ENCODE measurements at places on chromosomes 4 and X. TPM values are rescaled to one million over a fixed set of nuclear protein-coding genes. Genes with fewer than 3 reads are reported as not detected.

DNA sequence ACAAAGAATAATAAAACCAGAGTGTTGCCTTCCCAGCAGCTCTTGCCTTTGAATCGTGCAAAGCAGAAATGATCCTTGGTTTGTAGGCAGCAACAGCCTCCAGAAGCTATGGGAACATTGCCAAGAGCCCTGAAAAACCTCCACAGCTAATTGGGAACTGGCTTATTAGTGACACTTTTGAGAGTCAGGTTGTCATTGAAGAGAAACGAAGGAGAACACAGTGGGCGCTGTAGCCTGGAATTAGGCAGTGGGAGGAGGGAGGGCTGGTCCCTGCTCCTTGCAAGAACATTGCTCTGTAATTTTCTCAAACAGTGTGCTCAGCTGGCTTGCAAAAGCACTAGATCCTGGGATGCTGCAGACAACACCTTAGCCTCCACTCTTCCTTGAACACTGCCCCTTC is 331.5 kb upstream of the EMCN start:
- no peak for DNase-seq

DNA sequence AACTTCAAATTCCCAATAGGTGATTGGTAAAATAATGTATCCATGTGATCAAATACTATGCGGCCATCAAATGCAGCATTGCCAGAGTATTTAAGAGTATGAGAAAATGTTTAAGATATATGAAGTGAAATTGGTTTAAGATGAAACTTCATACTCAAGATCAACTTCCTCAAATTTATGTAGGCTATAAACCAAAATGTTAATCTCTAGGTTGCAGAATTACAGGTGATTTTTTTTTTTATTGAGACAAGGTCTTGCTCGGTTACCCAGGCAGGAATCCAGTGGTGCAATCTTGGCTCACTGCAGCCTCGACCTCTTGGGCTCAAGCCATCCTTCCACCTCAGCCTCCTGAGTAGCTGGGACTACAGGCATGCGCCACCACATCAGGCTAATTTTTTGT is 25.3 kb downstream of the ACSL4 start:
- DNase-seq: no peak

DNA sequence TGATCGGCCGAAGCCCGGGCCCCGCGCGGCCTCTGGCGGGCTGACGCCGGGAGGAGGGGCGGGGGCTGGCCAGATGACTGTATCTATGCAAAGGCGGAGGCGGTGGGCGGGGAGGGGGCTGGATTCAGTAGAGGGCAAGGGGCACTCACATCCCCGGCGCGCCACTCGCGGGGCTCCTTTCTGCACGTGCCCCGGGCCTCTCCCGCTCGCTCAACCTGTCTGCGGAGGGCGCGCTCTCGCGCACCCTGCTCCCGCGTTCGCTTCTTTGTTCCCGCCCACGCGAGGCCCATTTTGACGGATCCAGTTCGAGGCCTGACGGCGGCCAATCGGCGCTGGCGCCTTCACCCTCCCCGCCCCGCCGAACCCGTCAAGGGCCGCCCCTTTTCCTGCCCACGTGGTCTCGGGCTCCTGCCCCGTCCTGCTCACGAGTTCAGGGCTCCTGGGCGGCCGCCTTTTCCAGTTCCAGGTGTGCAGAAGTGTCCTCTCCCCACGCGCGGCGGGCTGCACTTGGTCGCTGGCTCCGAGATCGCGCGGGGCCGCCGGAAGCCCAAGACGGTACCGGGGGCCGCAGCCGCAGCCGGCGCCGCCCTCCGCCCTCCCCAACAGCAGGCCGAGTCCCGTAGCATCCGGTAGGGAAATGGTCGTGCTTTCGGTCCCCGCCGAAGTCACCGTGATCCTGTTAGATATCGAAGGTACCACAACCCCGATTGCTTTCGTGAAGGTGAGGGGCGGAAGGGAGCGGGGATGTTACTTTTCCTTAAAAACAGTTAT is at the start of the genes ENOPH1 and HNRNPDL:
TSS of gene ENOPH1 (plus strand) at position 398 of the 771 bp plus-strand sequence. CDS start at position 638, 240 bp downstream.
TSS of gene HNRNPDL (minus strand) at position 270 of the 771 bp plus-strand sequence. CDS start 772 bp downstream, outside the sequence.
- DNase-seq: peak; percentile 84

DNA sequence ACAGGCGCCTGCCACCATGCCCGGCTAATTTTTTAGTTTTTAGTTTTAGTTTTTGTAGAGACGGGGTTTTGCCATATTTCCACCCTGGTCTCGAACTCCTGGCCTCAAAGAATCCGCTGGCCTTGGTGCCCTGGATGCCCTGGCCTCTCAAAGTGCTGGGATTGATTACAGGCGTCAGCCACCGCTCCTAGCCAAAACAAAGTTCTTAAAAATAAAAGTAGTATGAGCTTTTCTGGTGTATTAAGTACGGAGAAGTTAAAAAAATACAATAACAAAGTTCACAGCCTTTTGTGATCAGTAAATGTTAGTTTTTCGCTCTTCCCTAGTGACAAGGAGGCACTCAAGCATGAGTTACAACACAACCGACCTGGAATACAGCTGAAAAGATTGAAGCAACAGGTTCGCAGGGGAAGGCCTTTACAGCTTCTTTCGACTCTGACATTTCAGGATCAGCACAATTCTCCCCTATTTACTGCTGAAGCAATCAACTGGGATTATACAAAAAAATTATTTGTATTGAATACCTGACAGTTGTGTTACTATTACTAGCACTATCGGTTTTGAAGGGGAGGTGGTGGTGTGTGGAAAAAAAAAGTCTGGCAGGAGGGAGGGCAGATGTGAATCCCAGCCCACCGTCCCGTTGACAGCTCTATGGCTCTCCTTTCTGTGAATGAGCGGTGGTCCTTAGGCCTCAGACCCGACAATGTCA is 893 bp upstream of the METAP1 start:
- DNase-seq: no peak

DNA sequence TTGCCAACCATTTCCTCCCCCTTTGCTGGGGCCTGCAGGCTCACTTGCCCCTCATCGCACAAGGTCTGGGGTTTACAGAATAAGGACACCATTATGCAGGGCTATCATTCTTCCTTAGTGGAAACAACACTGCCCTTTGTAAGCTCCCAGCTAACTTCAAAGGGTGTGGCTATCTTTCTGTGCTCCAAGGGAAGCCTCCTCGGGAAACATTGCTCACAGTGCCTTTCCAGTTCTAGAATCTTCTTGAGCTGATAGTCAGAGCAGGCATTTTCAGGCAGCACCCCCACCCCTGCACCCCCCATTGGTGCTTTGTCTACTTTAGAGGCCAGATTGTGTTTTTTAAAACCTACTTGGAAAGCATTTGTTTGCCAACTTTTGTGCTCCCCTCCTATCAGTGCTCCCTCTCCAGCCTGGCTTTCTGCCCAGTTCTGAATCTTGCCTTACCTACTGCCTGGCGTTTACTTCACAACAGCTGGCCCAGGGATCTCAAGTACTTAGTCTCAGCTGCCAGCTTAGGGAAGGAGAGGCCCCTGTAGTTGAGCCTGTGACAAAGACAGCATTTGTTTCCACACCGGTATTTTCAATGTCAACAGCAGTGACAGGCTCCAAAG is 53.5 kb downstream of the PLAC1 start:
- no peak for DNase-seq

- DNase-seq: no peak
Observed at GRCh38 chr4:184729946-184730345, 4.0 kb downstream of the CENPU start.

- DNase-seq: no peak
Observed at GRCh38 chr4:71296945-71297344, 41.9 kb upstream of the SLC4A4 start.

DNA sequence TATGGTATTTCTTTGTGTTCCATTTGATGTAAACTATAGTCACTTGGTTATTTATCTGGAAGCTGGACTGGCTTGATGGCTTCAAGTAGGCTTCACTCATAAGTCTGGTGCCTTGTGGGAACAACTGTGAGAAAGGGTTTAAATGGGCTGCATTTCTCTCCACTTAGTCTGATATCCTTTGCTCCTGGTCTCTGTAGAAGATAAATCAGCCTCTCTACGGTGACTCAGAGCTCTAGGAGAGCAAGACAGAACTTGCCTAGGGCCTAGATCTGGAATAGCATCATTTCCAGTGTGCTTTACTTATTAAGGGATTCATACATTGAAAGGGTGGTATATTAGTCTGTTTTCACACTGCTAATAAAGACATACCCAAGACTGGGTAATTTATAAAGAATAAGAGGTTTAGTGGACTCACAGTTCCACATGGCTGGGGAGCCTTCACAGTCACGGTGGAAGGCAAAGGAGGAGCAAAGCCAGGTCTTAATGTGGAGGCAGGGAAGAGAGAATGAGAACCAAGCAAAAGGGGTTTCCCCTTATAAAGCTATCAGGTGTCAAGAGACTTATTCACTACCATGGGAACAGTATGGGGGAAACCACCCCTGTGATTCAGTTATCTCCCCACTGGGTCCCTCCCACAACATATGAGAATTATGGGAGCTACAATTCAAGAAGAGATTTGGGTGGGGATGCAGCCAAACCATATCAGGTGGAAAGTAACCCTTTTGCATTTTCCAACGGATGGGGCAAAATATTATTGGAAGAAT is 1746.4 kb upstream of the PCDH7 start:
- DNase-seq: no peak

DNA sequence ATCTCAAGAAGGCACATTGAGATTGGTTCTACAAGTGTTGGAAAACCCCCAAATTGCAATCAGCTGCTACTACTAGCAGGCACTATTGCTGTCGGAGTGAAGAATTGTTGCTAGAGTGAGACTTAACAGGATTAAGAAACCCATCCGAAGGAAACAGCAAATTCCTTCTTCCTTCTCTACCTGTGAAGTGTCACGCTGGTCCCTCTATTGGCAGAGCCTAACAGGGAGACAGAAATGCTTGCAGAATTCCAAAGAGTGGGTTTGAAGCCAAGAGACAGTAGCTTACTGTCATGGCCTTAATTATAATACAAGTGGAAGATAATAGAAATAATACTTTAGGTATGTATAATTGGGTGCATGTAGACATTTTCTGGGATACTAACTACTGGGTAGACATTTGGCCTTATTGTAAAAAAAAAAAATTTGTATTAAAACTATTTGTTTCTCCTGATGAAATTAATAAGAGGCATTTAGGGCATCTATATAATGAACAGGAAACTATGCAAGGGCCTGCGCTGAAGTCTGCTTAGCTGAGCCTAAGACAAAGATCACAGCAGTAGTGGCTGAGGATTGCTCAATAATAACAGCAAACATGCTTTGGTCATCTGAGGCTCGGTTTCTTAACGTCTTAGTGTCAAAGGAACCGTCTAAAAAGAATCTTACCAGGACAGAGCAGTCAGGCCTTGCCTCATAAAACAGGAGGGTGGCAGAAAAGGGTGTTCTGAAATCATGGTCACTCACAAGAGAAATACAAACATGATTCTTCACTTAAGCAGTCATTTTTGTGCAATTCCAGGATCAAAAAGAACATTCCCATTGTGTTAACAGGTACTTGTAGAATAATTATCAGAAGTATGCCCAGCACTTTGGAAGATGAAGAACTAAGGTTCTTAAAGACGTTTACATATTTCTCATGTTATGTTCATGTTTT is 40.8 kb downstream of the FAM241A start:
- no peak for DNase-seq

- no peak for DNase-seq
Observed at GRCh38 chrX:148412006-148412405, 88.4 kb upstream of the AFF2 start.

GRCh38 chr4:154634058-154634457 is 21.6 kb upstream of the FGG start:
- DNase-seq: no peak

- no peak for DNase-seq
Observed at GRCh38 chr4:154349829-154350228, 141.8 kb downstream of the DCHS2 start.

DNA sequence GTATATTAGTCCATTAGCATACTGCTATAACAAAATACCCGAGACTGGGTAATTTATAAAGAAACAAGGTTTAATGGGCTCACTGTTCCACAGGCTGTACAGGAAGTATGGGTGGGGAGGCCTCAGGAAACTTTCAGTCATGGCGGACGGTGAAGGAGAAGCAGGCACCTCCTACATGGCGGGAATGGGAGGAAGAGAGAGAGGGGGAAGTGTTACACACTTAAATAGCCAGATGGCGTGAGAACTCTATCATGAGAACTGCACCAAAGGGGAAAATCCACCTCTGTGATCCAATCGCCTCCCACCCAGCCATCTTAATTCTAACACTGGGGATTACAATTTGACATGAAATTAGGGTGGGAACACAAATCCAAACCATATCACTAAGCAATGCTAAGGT is 98.9 kb upstream of the SH3RF1 start:
- no peak for DNase-seq

- no peak for DNase-seq
Observed at GRCh38 chrX:6667048-6667768, 132.3 kb upstream of the VCX3A start.

DNA sequence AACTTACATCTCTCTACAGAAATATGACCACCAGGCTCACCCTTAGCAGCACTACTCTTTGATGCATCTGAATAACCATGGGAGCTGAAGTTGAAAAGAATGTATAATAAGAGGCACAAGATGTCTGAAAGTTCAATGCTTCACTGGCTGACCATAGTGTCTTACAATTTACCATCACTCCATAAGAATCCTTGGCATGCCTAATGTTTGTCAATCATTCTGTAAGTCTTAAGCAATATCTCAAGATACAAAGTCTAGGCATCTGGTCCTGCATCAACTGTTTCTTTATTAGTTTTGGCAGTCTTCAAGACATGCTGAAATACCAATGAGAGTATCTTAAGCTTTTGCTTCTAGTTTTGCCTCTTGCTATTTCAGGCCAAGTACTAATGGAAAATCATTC is 755.5 kb downstream of the STIM2 start:
- no peak for DNase-seq

The FGF5 gene
- polyA plus RNA-seq: 1.3 TPM

GRCh38 chr4:91171217-91171616 is 1044.0 kb downstream of the CCSER1 start:
- no peak for DNase-seq

The S100G gene
- 0.33 TPM for polyA plus RNA-seq

DNA sequence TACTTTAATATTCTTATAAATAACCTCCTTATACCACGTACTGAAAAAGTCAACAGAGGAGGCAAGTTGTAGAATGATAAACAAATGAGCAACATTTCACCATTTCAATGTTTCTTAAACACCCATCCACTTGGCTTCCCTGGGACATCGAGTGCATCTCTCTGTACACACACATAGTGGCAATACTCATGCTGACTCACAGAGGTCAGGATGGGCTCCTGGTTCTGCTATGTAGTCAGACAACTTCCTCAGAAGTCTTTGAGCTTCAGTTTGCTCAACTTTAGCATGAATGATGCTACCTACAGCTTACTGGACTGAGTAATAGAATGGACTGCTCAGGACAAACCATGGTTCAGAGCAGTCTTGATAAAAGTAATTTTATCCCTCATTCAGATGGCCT is 56.9 kb downstream of the MAD2L1 start:
- DNase-seq: no peak

- DNase-seq: no peak
Observed at GRCh38 chrX:118370921-118371624, 25.2 kb downstream of the WDR44 start.

DNA sequence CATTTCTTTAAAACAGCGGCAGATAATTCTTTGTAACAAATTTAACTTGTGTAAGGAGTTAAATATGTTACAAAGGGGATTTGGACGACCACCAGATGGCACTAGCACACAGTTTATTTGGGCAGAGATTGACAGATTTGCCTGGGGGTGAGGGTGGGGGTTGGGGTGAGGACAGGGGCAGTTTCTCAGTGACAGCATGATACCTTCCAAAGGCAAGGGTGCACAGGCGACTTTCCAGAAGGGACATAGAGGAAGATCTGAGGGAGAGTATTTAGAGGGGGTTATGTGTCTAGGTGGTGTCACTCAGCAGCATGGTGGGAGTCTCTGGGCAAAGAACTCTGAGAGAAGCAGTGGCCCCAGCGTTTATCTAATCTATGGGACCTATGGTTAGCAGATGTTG is 9.6 kb upstream of the TMA16 start:
- no peak for DNase-seq

The HELT gene
- polyA plus RNA-seq: not detected

Measured in GM12878 (cell line).